ENCODE measurements at places on chromosomes 3 and 15.

DNA sequence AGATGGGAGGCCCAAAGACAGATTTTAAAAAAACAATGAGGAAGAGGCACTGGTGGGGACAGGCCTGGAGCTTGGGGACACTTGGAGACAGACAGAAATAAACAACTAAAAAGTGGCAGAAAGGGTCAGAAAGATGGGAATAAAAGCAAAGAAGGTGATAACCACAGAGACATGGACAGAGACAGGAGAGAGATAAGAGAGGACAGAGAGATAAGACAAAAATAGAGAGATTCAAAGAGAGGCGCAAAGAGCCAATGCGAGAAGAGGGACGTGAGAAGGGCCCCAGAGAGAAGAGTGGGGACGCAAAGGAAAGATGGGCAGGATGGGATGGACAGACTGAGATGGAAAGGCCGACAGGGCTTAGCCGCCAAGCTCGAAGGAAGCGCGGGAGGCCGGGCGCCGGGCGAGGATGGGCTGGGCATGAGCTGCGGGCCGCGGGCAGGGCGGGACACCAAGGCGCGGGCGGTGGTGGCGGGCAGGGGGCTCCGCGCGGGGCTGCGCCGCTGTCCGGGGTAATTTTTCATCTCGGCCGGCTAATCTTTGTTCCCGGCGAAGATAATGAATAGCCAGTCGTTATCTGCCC lies 3.1 kb upstream of the GATA2 start:
- DNase-seq, result no peak

DNA sequence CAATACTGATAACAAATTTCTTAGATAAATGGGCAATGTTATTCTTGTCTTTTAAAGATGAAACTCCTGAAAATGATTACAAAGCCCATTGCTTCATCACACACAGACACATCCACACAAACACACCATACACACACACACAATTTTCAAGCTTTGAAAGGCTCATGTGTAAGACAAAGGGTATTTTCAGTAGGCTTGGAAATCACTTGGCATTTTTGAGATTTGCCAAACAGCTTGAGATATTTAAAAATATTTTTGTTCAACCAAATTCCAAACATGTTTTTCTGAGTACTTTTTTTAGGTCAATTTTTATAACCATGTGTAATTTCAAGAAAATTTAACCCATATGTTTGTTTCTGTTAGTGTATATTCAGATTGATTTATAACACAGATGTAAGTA lies 283.7 kb downstream of the ROBO2 start:
- no peak for DNase-seq

DNA sequence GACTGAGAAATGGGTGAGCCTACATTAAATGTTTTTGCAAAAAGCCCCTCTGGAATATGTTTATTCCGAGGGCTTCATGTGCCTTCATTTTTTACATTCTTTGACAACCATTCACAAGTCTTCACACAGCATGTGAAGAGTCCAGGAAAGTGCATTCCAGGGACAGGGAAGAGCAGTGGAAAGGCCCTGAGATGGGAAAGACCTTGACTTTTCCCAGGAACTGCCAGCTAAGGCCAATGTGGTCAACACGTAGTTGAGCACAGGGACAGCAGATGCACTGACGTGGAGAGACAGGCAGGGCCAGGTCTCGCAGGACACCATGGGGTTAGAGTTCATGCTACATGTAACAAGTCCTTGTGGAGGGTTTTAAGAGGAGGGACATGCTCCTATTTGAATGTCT lies 21.7 kb downstream of the SSR3 start:
- DNase-seq, result no peak

DNA sequence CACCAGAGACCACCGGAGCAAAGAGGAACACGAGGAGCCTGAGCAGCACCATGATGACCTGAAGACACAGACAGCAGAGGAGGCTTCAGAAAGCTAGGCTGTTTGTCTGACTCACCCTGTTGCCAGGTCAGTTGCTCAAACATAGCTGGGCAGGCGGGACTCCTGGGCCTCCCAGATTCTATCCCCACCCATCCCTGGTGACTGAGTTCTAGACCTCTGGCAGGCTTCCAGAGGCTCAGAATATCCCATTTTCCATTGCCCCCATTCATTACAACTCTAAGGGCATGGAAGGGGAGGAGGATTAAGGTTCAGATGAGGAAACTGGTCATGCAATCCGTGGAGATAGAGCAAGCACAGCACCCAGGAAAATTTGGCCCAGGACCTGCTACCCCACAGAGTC lies at the start of gene CDHR4:
Gene CDHR4 (minus strand): TSS at position 113 of the 400 bp plus-strand sequence. CDS start 61 bp downstream, at position 52.
- no peak for DNase-seq

GRCh38 chr15:68298882-68299381 lies 21.4 kb downstream of the FEM1B start:
- peak; percentile 80 for DNase-seq

DNA sequence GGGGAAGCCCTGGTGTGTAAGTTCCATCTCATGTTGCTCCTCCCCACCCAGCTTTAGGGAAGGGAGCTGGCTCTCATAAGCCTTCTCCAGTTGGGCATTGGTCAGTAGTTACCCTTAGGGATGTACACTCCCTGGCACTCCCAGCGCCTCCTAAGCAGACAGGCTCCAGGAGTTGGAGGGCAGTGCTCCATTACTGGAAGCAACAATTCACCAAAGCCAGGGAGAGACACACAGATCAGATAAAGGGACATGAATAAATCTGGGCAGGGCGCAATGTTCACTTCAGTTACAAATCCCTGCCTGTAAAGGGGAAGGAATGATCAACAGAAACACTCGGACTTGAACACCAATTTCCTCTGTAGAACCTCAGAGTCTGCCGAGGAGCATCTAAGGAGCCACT lies 169.1 kb upstream of the CTNNB1 start:
- DNase-seq, result no peak

DNA sequence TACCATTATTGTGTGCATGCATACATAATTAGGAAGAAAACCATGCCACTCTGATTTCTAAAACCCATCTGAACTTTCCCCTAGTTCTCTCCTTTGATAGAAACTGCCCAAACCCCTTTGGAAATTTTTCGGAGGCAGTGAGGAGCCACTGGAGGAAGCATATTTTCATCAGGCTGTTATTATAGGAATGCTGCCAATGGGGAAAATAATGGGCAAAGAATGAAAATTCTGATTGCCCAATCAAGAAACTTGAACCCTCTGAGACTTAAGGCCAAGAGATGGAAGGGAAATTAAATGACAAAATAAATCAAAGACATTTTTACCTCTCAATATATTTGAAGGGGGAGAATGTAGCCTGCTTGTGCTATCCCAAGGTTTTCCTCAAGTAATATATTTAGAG lies 376.0 kb upstream of the PDZRN3 start:
- DNase-seq, result no peak

- DNase-seq, result no peak
These were observed 26.7 kb upstream of the FBLN2 start for GRCh38 chr3:13522236-13522635.

DNA sequence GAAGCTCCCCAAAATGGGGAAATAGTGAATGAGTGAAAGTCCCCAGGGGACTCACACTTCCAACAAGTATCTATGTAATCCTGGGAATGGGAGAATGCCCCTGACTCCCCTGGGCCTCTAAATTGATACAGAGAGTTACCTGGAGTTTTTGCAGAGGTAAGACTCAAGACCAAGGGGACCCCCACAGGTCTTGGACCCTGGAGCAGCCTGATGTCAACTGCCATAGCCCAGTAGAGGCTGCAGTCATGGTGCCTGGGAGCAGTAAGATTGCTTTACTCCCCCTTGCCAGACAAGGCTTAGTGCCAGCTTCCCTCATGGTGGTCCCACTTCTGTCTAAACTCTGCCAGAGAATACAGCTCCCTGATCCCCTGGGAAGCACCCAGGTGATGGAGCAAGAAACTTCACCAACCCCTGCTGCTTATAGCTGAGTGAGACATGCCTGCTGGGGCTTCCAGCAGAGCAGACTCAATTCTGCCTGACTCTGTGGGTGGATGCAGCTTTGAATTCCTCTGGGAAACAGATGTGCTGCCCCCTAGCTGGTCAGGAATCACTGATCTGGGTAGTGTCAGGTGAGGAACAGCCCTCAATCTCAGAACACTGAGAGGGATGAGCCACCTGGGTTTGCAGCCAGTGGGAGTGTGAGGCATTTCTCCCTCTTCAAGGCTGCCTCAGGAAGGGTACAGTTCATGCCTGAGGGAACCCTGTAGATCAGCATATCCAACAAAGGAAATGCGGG lies 485.9 kb downstream of the NSUN3 start:
- DNase-seq, result no peak

GRCh38 chr15:42147431-42147735 lies 9.1 kb downstream of the PLA2G4F start:
- DNase-seq, result no peak

- peak; percentile 64 for DNase-seq
These were observed 70.4 kb downstream of the ST6GAL1 start for GRCh38 chr3:187000711-187001151.

- no peak for DNase-seq
These were observed 28.1 kb downstream of the ATRIP start for GRCh38 chr3:48474619-48475018.

- no peak for DNase-seq
These were observed 7.0 kb downstream of the CHST13 start for GRCh38 chr3:126531051-126531330.

- DNase-seq, result no peak
These were observed 50.2 kb downstream of the FAM174B start for GRCh38 chr15:92605225-92605944.

DNA sequence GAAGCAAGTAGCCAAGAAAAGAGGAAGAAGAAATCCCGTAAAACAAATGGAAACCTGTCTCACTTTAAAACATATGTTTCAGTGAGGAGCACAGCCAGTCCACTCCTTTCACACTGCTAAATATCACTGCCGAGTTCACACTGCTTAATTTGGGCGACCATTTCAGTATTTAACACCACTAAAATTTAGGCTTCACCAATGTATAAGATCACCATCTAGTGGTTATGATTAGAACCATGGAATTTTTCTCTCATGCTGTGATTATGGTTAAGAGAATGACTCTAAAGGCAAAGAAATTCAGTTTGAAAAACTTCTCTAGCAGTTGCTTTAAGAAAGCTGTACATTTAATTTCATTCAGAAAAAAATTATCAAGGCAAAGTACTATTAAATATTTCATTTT lies 16.6 kb downstream of the SLC4A7 start:
- peak; percentile 66 for DNase-seq

GRCh38 chr3:156702367-156702766 lies 28.0 kb downstream of the TIPARP start:
- no peak for DNase-seq

DNA sequence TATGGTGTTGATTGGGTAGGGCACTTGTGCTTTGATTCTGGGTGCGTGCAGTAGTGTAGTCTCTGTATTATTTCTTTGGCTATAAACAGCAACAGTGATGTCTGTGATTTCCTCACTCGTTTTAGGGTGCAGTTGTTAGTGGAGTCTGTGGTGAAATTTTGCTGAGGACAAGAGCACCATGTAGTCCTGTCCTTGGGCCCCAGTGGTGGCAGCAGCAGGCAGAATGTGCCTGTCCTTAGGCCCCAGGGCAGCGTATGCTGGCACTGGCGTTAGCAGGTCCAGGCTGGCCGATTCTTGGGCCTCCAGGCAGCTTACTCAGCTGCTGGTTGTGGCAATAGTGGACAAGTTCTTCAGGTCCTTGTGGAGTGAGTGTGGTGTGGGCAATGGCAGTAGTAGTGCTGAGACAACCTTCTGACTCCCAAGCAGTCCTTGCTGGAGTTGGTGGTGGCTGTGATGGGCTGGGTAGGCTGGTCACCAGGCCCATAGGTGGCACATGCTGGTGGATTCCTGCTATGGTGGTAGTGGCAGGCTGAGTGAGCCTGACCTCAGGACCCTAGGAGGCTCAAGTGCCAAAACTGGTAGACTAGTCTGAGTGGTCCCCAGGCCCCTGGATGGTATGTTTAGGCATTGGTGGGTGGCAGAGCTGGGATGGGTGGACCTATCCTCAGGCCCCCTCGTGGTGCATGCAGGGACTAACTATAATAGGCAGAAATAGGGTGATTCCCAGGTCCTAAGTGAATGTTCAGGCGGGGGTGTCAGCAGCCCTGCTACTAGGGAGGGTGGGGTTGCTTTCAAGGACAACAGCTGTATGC lies 56.3 kb downstream of the TNFAIP8L3 start:
- DNase-seq, result no peak

- DNase-seq, result no peak
These were observed 32.9 kb upstream of the LYZL4 start for GRCh38 chr3:42443292-42443691.

- DNase-seq, result no peak
These were observed 10.5 kb downstream of the WWTR1 start for GRCh38 chr3:149647285-149647684.

DNA sequence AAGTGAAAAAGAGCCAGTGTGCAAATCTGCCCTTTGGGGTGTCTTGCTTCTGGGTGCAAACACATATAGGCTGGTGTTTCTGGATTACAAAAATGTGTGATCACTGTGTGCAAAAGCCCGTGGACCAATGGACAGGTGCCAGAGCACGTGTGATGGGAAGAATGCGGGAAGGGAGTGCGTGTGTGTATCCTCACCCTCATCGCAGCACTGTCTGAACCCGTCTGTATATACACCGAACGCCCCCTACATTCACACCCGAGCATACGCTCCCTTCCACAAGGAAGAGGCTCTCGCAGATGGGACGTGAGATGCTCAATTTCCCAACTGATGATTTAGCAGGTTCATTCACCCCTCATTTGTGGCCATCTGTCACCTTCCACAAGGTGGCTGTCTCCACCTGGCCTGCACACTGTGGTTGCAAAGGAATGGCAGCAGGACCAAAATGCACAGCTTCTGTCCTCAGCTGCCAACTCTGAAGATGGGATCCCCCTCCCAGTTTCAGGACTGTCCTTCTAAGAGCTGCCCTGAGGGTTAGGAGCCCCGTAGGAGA lies 19.4 kb upstream of the SLC6A1 start:
- DNase-seq, result no peak

DNA sequence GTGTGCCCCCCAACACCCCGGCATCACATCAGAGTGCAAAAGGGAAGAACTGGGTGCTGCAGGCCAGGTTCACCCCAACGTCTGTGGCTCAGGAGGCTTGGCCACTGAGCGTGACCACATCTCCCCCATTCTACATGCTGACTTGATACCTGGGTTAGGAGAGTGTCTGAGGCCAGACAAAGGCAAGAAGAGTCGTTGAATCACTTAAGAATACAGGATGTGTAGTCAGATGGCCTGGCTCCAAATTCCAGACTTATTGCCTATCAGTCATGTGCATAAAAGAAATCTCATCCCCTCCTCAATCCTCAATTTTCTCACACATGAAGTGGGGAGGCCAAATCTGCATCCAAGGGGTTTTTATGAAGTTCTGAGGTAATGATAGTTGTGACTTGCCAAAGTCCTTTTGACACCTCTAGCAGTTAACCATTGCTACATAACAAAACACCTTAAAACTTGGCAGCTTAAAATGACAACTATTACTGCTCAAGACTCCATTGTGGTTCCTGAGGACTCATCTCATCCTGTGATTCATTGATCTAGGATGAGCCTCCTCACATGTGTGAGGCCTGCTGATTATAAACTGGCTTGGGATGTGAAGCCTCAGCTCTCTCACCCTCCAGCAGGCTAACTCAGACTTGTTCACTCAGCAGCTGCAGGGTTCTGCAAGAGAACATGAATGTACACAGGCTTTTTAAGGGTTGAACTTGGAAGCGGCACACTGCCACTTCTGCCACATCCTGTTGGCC lies 138.8 kb upstream of the TLE3 start:
- DNase-seq, result no peak

- no peak for DNase-seq
These were observed 27.7 kb downstream of the OXSM start for GRCh38 chr3:25817638-25818037.

- no peak for DNase-seq
These were observed 49.0 kb downstream of the SUCLG2 start for GRCh38 chr3:67605377-67605776.

GRCh38 chr15:55784286-55784685 lies 41.3 kb upstream of the PRTG start:
- DNase-seq, result no peak
